ENCODE measurements at places on chromosomes 5 and 9.
A peak's percentile ranks its signal among the peaks of the same experiment; 100 is the strongest.

GRCh38 chr9:22682536-22682935 lies 235.9 kb downstream of the DMRTA1 start:
- no peak for DNase-seq

DNA sequence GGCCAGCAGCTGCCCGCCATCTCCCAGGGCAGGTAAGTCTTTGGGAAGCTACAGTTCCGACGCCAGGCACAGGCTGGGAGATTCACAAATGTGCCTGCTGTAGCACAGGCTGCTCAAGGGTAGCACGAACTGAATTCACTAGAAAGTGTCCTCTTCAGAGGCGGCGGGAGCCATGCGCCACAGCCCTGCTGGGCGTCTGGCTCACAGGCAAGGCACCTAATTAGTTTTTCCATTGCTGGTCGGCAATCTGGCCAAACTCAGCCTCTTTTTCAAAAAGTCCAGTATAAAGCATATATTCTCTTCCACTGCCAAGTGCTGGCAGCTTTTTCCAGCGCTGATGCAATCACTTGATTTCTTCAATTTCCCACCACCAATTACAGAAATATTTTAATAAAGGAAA lies 128.9 kb upstream of the RAPGEF1 start:
- DNase-seq, result no peak

- no peak for DNase-seq
Measured at GRCh38 chr9:133160742-133161546, 2.8 kb downstream of the GBGT1 start.

GRCh38 chr9:124286292-124286931 lies 28.7 kb downstream of the NEK6 start:
- peak; percentile 46 for DNase-seq

DNA sequence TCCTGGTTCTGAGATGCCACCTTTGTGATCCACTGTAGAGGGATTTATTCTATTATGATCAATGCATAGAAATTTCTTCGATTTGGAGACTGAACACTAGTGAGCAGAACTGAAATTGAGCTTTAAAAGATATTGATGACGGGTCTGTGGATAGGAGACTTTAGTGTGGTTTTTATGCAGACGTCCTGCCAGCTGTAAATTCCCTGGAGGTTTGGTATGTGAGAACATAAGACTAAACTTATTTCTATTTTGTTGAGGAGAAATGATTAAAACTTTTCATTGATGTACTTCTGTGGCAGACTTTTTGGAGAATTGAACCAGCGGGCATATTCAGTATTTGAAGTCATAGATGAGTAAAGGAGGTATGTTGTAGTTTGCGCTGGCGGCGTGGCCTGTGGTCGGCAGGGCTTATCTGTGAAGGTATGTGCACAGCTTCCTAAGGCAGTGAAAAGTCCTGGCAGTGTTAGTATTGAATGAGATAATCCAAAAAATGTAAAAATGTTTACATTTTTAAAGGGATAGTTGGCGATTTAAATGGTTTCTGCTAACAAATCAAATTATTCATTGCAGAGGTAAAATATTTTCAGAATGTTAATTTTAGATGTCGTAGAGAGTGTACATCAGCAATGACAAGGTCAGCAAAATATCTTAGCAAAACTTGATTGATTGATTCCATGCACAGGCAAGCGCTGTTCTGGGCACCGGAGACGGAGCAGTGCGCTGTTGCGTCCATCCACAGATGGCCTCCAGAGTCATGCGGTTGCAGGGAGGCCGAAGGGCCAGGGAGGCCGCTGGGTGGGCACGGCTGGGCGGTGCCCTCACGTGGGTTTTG lies 20.4 kb downstream of the TENT4A start:
- DNase-seq, result no peak

- DNase-seq, result no peak
Measured at GRCh38 chr9:129906298-129906697, 71.0 kb downstream of the USP20 start.

Measured in stimulated activated CD4-positive, alpha-beta T cell treated with anti-CD3 and anti-CD28 coated beads, Interleukin-12 subunit alpha, Interleukin-12 subunit beta, amount 100 ng/mL, for 48 hours (primary cell).